EL (cell line): ENCODE measurements at places on chromosomes 2 and 18.

DNA sequence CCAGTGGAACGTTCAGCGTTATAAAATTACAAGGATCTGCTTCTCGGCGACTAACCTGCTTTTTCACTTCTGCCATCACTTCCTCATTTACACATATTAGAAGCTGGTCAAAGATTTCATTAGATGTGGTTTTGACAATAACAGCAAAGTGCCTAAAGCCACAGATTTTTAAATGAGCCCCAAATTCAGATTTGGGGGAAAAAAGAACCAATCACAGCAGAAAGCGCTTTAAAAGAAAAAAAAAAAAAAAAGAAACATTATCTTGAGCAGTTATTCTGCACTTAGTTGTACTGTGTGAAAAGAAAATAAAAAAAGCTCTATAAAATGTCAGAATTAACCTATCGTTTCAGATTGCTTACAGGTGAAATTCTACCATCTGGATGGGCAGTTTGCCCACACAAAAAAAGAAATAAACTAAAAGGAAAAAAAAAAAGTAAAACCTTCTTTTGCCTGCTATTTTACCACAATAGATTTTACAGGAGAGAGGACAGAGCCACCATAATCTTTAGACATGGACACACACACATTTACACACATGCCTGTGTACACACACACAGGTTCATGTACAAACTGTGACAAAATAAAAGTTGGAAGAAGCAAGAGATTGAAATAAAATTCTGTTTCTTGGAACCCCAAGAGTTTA lies 167.2 kb downstream of the TCF4 start:
- DNase-seq = no peak

- no peak for DNase-seq
These were observed 44.6 kb downstream of the REEP1 start for GRCh38 chr2:86292571-86293515.

- DNase-seq = no peak
These were observed 46.6 kb downstream of the TSPYL6 start for GRCh38 chr2:54209379-54209778.

- peak; percentile 1 for DNase-seq
These were observed 54.8 kb downstream of the NBAS start for GRCh38 chr2:15506229-15506819.

DNA sequence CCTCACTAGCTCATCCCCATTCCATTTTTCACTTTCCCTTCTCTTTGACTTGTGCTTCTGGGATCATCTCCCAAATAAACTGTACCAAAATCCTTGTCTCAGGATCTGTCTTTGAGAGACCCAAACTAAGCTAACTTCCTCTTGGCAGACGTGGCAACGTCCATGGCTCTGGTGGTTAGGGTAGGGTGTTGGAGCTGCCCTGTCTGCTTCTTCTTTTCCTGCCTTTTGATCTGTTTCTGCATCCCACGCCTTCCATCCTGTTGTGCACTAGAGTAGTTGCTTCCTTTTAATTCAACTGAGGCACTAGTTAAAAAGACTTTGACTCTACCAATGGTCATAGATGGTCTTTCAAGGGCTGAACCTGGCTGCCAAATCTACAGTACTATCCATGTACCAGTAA lies 5.5 kb upstream of the MAP4K4 start:
- DNase-seq = no peak

- DNase-seq = peak; percentile 38
These were observed 325.4 kb upstream of the FIGN start for GRCh38 chr2:164061129-164061746.

DNA sequence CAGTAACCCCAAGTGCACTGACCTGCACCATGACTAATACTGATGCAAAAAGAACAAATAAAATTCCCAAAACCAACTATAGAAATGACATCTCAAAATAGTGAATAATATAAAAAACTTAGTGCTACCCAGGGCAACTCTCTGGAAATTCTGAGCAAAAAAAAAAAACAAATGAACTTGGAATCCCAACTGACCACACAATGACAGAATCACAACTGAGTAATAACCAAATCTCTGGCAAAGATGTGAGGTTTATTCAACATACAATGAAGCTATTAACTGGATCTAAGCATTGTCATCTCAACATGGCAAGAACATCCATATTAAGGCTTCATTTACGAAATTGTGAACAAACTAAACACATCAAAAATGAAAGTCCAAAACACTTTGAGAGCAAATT lies 22.7 kb downstream of the EXOC6B start:
- no peak for DNase-seq

DNA sequence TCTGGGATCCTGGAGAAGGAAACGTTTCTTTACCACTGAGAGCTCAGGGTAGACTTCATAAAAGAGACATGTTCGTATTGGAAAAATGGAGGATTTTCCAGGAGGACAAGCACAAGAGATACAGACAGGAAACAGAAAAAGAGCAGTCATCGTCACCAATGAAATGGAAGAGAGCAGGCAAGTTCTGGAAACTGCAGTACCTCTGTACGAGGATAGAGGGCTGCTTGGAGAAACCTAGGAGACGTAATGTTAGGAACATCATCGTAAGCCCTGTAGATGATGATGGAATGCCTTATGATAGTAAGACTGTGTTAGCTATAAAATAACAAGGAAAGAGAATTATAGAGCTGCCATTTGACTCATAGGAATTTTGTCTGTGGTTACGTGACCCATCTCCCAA lies 121.1 kb upstream of the KLHL14 start:
- no peak for DNase-seq

DNA sequence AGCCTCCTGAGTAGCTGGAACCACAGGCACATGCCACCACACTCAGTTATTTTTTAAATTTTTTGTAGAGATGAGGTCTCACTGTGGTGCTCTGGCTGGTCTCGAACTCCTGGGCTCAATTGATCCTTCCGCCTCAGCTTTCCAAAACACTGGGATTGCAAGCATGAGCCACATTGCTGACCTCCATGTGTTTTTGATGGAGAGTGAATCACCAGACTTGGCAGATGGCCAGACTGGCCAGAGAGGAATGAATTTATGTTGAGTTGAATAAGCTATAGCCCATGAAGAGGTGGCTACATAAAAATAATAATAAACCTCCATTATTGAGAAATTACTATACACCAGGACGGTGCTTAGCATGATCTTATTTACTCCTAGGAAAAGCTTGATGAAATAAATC lies 91.5 kb downstream of the MREG start:
- DNase-seq = peak; percentile 87

- DNase-seq = no peak
These were observed 93.1 kb downstream of the MBP start for GRCh38 chr18:77039196-77040130.

GRCh38 chr18:79506191-79507075 lies 110.7 kb downstream of the NFATC1 start:
- DNase-seq = no peak

DNA sequence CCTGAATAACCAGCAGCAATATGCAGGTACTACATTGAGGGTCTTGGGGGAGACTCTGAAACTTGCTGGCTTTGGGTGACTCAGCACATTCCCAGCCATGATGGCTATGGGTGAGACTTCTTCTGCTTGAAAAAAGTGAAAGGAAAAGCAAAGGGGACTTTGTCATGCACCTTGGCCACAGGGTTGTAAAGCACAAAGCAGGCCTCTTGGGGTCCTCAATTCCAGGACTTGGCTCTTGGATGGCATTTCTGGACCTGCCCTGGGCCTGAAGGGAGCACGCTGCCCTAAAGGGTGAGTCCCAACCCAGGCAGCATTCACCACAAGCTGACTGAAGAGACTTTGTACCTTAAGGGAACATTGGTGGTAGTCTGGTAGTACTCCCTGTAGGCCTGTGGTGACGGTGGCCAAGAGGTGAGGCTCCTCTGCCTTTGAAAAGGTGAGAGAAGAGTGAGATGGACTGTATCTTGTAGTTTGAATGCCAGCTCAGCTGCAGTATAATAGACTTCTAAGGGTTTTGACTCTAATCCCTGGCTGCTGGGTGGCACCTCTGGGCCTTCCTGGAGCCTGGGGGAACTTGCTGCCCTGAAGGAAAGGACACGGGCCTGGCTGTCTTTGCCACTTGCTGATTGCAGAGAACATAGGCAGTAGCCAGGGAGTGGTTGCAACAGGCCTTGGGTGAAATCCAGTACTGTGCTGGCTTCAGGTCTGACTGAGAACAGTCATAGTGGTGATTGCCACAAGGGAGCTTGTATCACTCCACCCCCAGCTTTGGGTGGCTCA lies 36.5 kb upstream of the CYTIP start:
- DNase-seq = peak; percentile 20

DNA sequence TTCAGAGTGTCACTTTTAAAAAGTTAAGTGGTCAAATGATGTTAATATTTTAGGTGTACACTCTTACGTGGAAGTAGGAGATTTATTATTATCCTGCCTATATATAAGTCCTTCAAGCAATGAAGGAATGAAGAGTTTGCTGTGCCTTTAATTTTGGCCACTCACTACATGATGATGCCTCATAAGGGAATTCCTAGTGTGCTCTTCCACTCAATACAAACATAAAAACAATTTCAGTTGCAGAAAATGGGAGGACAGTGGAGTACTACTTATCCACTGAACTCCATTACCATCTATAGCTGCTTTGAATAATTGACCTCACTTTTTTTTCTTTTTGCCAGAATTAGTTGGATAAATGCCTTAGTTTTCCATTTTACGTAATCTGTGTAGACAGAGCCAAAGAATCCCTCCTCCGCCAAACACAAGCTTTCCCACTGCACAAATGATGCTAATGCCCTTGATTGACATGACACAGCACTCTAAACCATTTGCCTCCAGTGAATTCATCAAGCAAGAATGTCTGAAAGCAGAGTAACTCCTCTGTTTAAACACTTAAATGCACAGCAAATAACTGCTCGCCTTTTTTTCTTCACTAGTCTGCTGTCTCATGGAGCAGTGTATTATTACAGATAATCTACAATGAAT lies 751.1 kb upstream of the FANCL start:
- DNase-seq = no peak

DNA sequence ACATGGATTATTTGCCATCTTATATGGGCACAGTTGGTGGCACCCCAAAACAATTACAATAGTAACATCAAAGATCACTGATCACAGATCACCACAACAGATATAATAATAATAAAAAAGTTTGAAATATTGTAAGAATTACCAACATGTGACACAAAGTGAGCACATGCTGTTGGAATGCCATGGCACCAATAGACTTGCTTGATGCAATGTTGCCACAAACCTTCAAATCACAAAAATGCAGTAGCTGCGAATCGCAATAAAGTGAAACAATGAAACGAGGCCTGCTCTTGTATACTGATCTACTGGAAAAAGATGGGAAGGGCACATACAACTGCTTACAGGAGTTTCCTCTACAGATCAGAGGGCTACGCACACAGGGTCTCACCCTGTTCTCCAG lies 32.2 kb upstream of the AMMECR1L start:
- DNase-seq = peak; percentile 32

- no peak for DNase-seq
These were observed 1.4 kb upstream of the SIX2 start for GRCh38 chr2:45010702-45011012.

DNA sequence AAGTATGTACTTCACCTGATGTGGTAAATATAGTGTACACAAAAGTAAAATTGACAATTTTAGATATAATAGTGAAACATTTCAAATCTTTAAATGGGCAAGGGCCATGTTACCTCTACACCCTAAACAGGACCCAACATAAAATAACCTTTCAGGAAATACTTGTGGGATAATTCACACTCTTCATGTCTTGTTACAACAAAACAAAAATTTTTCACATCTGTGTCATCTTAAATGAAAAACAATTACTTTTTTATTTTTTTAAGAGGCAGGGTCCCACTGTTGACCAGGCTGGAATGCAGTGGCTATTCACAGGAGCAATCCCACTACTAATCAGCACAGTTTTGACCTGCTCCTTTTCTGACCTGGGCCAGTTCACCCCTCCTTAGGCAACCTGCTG lies 42.1 kb downstream of the SRBD1 start:
- peak; percentile 22 for DNase-seq

DNA sequence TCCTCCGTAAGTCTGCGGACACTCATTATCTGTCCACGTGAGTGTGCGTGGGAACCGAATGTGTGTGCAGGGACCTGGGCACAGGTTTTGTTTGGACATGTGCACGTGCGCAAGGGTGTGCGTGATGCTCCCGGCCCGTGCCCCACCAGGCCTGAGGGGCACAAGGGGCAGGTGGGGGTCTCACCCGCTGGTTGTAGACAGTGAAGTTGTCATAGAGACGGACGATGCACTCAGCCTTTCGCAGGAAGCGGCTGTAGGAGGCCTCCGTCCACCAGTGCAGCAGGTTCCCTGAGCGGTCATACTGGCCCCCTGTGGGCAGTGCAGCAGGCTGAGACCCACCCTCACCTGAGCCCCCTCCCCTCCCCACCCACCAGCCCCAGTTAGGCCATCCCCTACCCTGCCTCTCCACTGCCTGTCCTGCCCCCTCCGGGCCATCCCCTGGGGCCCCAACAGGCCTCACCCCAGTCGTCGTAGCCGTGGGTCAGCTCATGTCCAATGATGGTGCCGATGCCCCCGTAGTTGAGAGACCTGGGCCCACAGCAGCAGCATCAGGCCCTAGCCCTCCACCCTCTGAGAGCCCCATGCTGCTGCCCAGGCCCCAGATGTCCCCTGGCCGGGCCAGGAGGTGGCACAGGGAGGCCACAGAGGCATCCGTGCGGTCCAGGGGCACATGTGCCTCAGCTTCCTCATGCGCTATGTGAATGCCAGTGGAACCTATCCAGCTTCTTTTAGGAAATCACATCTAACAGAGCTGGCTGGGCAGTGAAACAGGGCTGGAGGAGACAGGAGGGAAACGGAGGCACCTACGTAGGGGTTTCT lies 6.1 kb downstream of the ECEL1 start:
- no peak for DNase-seq

DNA sequence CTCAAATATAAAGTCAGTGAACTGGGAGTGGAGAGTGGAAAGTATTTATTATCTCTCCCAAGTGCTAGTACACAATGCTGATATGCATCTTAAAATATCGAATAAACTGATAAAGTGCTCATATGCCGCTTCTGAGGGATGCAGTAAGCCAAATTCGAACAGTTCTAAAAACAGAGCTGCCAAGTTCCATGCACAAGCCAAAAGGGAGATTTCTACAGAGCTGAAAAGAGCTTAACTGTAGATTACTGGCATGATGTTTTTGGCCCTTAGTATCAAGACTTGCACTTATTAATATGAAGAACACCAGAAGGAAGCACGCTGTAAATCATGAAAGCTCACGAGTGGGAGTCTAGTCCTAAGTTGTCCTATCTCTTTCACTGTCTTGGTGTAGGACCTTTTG lies 7.9 kb downstream of the TMEFF2 start:
- no peak for DNase-seq

DNA sequence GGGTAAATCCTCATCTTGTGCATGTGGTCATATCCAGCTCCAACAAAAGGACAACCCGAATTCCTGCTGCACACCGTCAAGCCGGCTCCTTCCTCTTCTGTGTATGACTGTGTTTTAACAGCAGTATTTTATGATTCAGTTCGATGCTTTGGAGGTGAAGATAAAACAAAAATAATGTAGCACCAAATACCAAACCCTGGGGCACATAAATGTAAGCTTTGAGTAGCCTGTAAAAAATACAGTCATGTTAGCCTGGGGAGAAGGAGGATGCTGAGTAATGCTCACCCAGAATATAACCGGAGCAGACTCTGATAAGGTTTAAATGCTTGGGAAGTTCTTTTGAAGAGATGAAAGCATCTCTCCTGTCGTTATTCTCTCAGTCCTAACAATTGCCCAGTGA lies 225.0 kb downstream of the SUCLG1 start:
- no peak for DNase-seq
